ENCODE measurements at places on chromosomes 1 and 21. TPM values are rescaled to one million over a fixed set of nuclear protein-coding genes. Genes with fewer than 3 reads are reported as not detected.

DNA sequence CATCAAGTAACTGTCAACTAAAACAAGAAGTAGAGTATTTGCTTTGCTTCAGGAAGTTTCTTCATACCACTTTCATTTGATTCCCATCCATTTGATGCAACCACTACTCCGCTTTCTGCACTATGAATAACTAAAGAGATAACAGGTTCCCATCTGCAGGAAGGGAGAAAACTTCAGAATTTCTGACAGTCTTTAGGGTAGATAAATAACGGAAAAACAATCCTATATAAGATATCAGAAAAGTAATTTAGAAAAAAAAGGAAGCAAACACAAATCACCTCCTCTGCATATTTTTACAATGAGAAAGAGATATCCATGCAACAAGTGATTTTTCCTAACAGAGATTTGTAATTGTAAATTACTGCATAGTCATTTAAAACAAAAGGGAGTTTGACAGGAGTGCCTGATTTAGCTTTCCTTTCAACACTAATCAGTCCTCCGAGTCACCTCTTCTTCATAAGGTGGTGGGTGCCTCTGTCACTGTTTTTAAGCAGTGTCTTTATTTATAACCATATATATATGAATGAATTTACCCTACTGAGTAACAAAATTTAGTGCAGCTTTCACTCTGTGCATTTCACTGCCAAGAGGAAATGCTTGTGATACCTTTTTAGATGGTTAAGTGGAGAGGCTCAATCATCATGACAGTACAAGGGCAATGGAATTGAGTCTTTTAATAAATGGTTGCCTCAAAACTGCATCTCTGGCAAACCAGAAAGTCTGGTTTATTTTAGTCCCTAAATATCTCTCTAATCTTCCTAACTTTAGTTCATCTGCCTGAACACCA, 1920.4 kb downstream of the MRPL39 start:
- H3K4me3 ChIP-seq, result no peak overlapping the region
- no peak for DNase-seq
- H3K27ac ChIP-seq, result no peak overlapping the region
- H3K4me1 ChIP-seq, result peaks cover 8% of the 10 kb centered on the region
- no peaks in the 10 kb centered on the region for H3K36me3 ChIP-seq

FCN3 gene
- total RNA-seq, result not detected

DNA sequence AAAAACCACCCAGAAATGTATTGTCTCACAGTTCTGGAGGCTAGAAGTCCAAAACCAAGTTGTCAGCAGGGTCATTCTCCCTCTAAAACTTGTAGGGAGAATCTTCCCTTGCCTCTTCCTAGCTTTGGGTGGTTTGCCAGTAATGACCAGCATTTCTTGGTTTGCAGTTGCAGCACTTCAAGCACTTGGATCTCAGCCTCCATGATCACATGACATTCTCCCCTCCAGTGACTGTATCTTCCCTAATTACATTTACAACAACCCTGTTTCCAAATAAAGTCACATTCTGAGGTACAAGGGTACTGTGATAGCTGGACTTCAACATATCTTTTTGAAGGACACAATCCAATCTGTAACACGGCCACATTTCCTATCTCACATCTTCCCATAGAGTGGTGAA, 37.2 kb downstream of the EVI5 start:
- DNase-seq, result no peak
- H3K4me1 ChIP-seq, result no peaks in the 10 kb centered on the region
- no peak overlapping the region for H3K27ac ChIP-seq
- H3K27me3 ChIP-seq, result no peaks in the 10 kb centered on the region
- no peaks in the 10 kb centered on the region for H3K36me3 ChIP-seq
- H3K4me3 ChIP-seq, result no peak overlapping the region

DNA sequence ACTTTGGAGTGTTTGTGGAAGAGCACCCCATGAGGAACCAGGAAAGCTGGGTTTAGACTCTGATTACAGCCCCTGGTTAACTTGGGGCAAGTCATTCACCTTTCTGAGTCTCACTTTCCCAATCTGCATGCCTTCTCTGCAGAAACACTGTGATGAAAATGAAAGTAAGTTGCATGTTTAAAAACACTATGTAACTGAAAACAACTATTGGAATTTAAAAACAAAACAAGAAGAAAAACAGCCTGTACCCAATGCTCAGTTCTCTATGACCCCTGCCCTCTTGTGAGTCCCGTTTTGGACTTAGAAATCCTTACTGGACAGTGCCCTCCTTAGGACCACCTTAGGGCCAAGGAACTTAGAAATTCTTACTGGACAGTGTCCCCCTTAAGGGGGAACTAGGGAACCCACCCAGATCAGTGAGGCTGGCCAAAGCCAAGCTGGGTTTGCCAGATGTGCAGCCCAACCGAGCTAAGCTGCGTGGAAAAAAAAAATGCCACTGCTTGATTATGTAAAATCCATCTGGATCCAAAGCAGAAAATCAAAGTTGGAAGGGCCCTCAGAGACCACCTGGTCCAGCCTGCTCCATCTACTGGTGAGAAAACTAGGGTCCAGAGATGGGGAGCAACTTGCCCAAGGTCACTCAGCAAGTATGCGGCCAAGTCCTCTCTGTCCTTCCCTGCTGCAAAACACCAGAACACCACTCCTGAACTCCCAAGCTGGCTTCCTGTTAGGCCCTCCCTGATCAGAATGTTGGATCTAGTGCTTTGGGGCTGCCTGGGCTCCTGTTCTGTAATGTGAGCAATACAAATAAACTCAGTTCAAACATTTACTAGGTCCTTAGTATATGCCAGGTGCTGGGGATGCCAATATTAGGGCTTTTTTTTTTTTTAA, 77.7 kb downstream of the MRPL37 start:
- H3K36me3 ChIP-seq, result no peaks in the 10 kb centered on the region
- H3K4me1 ChIP-seq, result peaks cover 29% of the 10 kb centered on the region
- no peaks in the 10 kb centered on the region for H3K27me3 ChIP-seq
- no peak for DNase-seq

CFAP107 gene
- not detected for total RNA-seq

ARHGEF16 gene
- total RNA-seq, result 19.1 TPM

DNA sequence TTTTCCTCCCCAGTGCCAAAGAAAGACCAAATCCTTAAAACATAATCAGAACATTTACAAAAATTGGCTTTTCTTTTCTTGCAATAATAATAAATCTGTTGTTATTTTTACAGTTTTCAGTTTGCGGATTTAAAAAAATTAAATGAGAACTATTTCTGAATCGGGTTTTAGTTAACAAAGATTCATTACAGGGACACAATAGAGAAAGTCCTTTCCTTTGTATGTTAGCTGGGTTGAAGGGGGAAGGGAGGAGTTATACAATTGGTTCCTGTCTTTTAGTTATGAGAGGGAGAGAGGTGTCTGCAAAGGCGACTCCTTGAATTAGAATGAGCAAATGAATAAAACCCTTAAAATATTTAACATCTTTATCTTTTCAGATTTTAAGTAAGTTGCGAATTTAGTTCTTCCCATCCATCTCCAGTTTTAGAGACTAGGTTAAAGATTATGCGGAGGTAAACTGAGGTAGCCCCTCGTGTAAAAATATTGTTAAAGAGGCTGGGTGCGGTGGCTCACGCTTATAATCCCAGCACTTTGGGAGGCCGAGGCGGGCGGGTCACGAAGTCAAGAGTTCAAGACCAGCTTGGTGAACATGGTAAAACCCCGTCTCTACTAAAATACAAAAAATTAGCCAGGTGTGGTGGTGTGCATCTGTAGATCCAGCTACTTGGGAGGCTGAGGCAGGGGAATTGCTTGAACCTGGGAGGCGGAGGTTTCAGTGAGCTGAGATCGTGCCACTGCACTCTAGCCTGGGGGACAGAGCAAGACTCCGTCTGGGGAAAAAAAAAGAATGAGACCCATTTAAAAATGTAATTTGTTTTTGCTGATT, 3.9 kb downstream of the SPEN start:
- DNase-seq, result peak; percentile 56
- H3K27ac ChIP-seq, result no peak overlapping the region
- H3K36me3 ChIP-seq, result no peaks in the 10 kb centered on the region
- peak overlapping the region; percentile 17 for H3K4me3 ChIP-seq

HNRNPCL1 gene
- total RNA-seq, result not detected

- H3K4me3 ChIP-seq, result no peak overlapping the region
- no peak for DNase-seq
- no peak overlapping the region for H3K27ac ChIP-seq
- H3K27me3 ChIP-seq, result no peaks in the 10 kb centered on the region
- no peaks in the 10 kb centered on the region for H3K36me3 ChIP-seq
Measured at GRCh38 chr21:41388259-41388658, 26.4 kb downstream of the MX2 start.

Data from GM23338 (cell line).